ENCODE measurements at places on chromosomes 11 and 22. TPM values are rescaled to one million over a fixed set of nuclear protein-coding genes. Genes with fewer than 3 reads are reported as not detected.
A peak's percentile ranks its signal among the peaks of the same experiment; 100 is the strongest.

Gene SEC14L6
- not detected for total RNA-seq

Gene DDI1
- not detected for total RNA-seq

Gene TMEM223
- total RNA-seq: not detected

Gene SCUBE2
- total RNA-seq: 1.7 TPM

Gene C1QTNF5
- 169 TPM for total RNA-seq

Gene BARX2
- total RNA-seq: not detected

Gene TMEM45B
- 3.6 TPM for total RNA-seq

Gene APOBEC3B
- total RNA-seq: not detected

Gene HOATZ
- not detected for total RNA-seq

Gene DDB1
- 151 TPM for total RNA-seq

Gene OR56A1
- not detected for total RNA-seq

DNA sequence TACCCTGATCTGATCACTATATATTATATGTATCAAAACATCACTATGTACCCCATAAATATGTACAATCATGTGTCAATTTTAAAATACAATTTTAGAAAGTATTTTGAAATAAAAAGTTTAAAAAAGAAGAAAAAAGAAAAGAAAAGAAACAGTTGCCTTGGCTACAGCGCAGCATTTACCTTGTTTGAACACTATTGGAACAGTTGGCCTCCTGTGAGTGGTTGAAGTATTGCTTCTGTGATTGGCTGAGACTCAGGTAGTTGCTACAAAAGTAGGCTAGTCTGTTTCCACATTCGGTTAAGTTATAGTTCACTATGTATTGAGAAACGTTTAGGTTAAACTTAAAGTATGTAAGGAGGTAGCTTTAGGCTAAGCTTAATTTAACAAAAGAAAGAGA is 7.9 kb upstream of the DTX4 start:
- H3K4me1 ChIP-seq: no peaks in the 10 kb centered on the region
- no peaks in the 10 kb centered on the region for H3K36me3 ChIP-seq
- no peak overlapping the region for H3K27ac ChIP-seq
- H3K27me3 ChIP-seq: no peaks in the 10 kb centered on the region

DNA sequence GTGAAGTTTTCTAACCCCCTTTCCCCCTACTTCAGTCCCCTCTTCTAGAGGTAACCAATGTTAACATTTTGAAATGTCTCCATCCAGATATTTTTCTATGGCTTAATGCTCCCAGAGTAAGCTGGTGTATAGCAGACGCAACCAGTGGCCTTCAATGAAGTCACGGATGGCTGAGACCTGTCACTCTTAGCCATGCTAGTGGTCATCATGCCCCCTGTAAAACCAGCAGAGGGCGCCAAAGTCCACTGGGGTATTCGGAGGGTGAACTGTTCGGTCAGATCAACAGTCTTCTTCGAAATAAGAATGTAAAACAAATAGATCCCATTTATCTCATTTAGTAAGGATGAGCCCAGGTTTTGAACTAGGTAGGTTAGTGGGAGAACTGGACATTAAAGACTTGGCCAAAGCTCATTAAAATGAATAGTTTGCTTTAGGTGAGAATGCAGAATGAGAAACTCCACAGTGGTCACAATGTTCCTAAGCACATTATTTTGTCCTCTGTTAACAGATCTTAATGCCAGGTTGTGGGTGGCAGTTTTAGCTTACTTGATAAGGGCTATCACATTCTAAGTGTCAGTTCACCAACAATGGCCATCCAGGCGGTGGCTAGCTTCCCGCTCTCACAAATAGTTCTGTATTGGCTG is 8.6 kb upstream of the MMP8 start:
- peak; percentile 62 for DNase-seq
- H3K4me3 ChIP-seq: no peak overlapping the region
- no peaks in the 10 kb centered on the region for H3K27me3 ChIP-seq
- no peaks in the 10 kb centered on the region for H3K36me3 ChIP-seq
- H3K4me1 ChIP-seq: no peaks in the 10 kb centered on the region
- H3K27ac ChIP-seq: no peak overlapping the region

- H3K4me3 ChIP-seq: no peak overlapping the region
- H3K36me3 ChIP-seq: no peaks in the 10 kb centered on the region
- H3K27me3 ChIP-seq: no peaks in the 10 kb centered on the region
Observed at GRCh38 chr11:131499199-131499598, 128.8 kb downstream of the NTM start.

GRCh38 chr22:25352294-25352680 is 132.8 kb downstream of the CRYBB2 start:
- no peak overlapping the region for H3K4me3 ChIP-seq
- DNase-seq: no peak
- H3K27ac ChIP-seq: no peak overlapping the region
- peaks cover 48% of the 10 kb centered on the region for H3K36me3 ChIP-seq
- no peaks in the 10 kb centered on the region for H3K27me3 ChIP-seq
- H3K4me1 ChIP-seq: no peaks in the 10 kb centered on the region

DNA sequence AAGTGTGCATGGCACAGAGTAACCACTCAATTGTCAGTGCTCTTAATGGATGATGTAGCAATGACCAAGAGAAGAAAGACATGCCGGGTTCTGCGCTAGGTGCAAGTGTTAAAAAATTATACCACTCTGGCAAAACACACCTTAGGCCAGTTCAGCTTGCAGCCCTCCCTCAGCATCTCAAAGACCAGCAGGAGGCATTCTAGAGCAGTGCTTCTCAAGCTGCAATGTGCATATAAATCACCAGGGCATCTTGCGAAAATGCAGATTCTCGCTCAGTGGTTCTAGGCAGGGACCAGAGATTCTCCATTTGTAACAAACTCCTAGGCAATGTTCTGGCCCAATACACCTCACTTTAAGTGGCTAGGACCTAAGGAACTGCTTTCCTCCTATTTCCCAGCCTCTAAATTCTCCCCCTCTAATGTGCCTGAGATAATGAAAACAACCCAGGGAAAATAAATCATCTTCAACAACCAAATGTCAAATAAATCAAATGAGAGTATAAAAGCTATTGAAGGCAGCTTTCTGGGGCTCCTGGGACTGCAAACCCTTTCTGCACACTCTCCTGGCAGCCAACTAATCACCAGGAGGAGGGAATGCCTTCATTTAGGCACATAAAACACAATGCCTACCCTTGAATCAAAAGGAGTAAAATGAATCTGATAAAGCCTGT is 337.2 kb upstream of the API5 start:
- H3K27ac ChIP-seq: no peak overlapping the region
- H3K27me3 ChIP-seq: no peaks in the 10 kb centered on the region
- H3K4me1 ChIP-seq: no peaks in the 10 kb centered on the region
- no peak overlapping the region for H3K4me3 ChIP-seq
- no peak for DNase-seq
- no peaks in the 10 kb centered on the region for H3K36me3 ChIP-seq

DNA sequence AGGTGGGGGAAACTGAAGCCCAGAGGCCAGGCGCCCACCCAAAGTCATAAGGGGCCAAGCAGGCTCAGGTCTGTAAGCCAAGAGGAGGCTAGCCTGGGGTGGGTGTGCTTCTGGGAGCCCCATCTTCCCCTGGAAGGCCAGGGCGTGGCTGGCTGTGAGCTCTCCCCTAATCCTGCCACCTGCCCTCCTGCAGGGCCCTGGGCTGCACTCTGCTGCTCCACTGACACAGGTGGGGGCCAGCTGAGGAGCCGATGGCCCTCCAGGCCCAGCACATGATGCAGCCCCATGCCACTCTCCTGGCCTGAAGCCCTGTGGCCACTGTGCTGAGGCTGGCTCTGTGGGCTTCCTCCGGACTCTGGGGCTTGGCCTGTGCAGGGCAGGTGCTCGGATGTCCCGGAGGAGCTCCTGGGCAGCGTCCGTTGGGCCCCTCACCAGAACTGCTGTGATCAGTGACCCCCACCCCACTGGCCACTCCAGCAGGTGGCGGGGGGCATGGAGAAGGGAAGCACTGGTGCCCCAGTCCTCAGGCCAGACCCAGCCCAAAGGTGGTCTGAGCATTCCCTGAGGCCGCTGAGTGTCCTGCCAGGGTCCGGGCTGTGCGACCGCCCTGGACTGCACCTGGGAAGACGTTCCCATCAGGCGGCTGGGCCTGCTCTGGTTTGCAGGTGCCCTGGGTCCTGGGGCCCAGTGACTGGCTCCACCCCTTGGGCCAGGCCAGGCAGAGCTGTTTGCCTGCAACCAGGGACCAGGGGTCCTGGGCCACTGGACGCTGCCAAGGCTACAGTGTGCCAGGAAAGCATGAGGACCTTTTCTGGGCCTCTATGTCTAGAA is 8.5 kb downstream of the PIM3 start:
- peaks cover 82% of the 10 kb centered on the region for H3K4me1 ChIP-seq
- peaks cover 17% of the 10 kb centered on the region for H3K36me3 ChIP-seq
- peak overlapping the region; percentile 97 for H3K27ac ChIP-seq
- DNase-seq: peak; percentile 23
- H3K27me3 ChIP-seq: no peaks in the 10 kb centered on the region

- H3K36me3 ChIP-seq: no peaks in the 10 kb centered on the region
- peaks cover 13% of the 10 kb centered on the region for H3K4me1 ChIP-seq
- no peak for DNase-seq
Observed at GRCh38 chr11:92329646-92330045, 105.0 kb downstream of the FAT3 start.

- peaks cover 9% of the 10 kb centered on the region for H3K4me1 ChIP-seq
- peaks cover 4% of the 10 kb centered on the region for H3K36me3 ChIP-seq
- DNase-seq: peak; percentile 30
- peak within 1 kb of the TSS; percentile 81 for H3K27ac ChIP-seq
Observed at GRCh38 chr11:85685820-85686459, at the start of gene CCDC89. Gene CCDC89, minus strand, starts transcription at chr11:85686195. Its CDS starts 65 bp downstream, at chr11:85686130.

- H3K27me3 ChIP-seq: no peaks in the 10 kb centered on the region
- H3K4me1 ChIP-seq: peaks cover 9% of the 10 kb centered on the region
- no peak overlapping the region for H3K4me3 ChIP-seq
- peaks cover 40% of the 10 kb centered on the region for H3K36me3 ChIP-seq
- no peak overlapping the region for H3K27ac ChIP-seq
- DNase-seq: peak; percentile 21
Observed at GRCh38 chr11:16778876-16779275, 40.4 kb downstream of the C11orf58 start.

- peaks cover 19% of the 10 kb centered on the region for H3K4me1 ChIP-seq
- no peak overlapping the region for H3K4me3 ChIP-seq
- H3K27ac ChIP-seq: no peak overlapping the region
- no peaks in the 10 kb centered on the region for H3K27me3 ChIP-seq
- no peaks in the 10 kb centered on the region for H3K36me3 ChIP-seq
- DNase-seq: no peak
Observed at GRCh38 chr11:35115688-35116030, 23.3 kb upstream of the CD44 start.

GRCh38 chr11:74819400-74819799 is 70.8 kb downstream of the RNF169 start:
- H3K27me3 ChIP-seq: no peaks in the 10 kb centered on the region
- no peak overlapping the region for H3K4me3 ChIP-seq
- no peak for DNase-seq
- peaks cover 8% of the 10 kb centered on the region for H3K4me1 ChIP-seq
- H3K36me3 ChIP-seq: no peaks in the 10 kb centered on the region

DNA sequence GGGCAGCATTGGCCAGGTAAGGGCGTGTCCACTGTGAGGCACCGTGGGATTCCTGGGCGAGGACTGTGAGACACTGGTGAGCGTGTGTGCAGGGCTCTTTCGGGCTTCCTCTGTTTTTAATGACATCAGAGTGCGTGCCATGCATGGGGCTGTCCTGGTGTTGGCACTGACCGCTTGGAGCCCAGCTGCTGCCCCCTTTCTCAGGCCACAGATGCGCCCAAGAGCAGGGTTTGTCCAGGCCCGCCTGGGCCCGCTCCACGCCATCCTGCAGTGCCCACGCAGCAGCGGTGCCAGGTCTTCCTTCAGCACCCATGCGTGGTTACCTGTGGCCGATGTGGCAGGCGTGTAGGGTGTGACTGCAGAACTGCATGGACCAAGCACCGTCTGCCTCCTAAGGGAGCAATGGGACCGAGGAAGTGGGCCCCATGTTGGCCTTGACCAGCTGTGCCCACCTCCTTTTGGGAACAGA is 72.3 kb upstream of the SEPTIN5 start:
- H3K36me3 ChIP-seq: no peaks in the 10 kb centered on the region
- no peaks in the 10 kb centered on the region for H3K4me1 ChIP-seq
- DNase-seq: no peak
- H3K27me3 ChIP-seq: no peaks in the 10 kb centered on the region

DNA sequence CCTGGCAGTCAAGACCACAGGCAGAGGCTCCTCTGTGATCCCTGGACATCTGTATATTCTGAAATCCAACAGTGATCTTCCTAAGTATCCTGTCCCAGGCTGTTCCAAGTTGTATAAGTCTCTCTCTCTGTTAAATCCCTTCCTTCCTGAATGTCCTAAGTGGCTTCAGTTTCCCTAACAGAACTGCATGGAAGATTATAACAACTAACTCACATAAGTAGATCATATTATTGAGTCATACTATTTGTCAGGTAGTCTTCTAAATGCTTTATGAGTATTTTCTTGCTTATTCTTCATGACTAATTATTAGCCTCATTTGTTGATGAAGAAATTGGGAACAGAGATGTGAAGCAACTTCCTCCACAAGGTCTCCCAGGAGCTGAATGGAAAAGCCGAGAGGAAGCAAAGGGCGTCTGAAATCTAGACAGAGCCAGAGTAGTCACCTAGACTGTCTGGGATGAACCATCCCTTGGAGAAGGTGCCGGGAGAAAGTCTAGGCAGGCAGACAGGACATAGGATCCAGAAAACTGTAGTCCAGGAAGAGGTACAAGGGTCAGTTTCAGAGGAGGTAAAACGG is 93.2 kb upstream of the FAT3 start:
- H3K27me3 ChIP-seq: no peaks in the 10 kb centered on the region
- no peak for DNase-seq
- H3K27ac ChIP-seq: no peak overlapping the region

GRCh38 chr11:76243193-76243956 is 37.1 kb upstream of the WNT11 start:
- no peak for DNase-seq
- H3K27me3 ChIP-seq: peaks cover 23% of the 10 kb centered on the region
- H3K27ac ChIP-seq: no peak overlapping the region
- H3K4me1 ChIP-seq: no peaks in the 10 kb centered on the region
- no peaks in the 10 kb centered on the region for H3K36me3 ChIP-seq
- H3K4me3 ChIP-seq: no peak overlapping the region

GRCh38 chr22:49617264-49617663 is 210.4 kb downstream of the BRD1 start:
- no peaks in the 10 kb centered on the region for H3K4me1 ChIP-seq
- H3K36me3 ChIP-seq: no peaks in the 10 kb centered on the region
- H3K27ac ChIP-seq: no peak overlapping the region
- H3K27me3 ChIP-seq: no peaks in the 10 kb centered on the region
- H3K4me3 ChIP-seq: no peak overlapping the region
- DNase-seq: no peak

DNA sequence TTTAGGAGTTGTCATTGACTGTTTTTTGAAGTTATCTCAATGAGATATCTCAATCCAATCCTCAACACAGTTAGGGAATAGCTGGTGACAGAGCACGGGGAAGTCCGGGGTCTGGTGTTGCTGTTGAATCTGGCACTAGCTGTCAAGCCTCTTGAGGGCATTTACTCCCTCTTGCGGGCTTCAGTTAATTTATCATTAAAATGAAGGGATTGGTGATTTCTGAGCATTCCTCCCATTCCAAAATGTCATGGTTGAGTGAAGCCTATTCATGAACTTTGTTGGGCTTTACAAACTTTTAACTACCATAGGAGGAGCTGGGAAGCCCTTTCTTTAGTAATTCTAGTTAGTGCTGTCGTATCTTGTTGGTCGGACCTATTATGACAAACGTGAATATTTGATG is 40.2 kb downstream of the UVRAG start:
- no peaks in the 10 kb centered on the region for H3K36me3 ChIP-seq
- peaks cover 39% of the 10 kb centered on the region for H3K4me1 ChIP-seq
- no peak overlapping the region for H3K27ac ChIP-seq
- no peaks in the 10 kb centered on the region for H3K27me3 ChIP-seq

- DNase-seq: no peak
- H3K36me3 ChIP-seq: no peaks in the 10 kb centered on the region
- H3K27me3 ChIP-seq: no peaks in the 10 kb centered on the region
Observed at GRCh38 chr22:49564054-49564453, 263.6 kb downstream of the BRD1 start.

- DNase-seq: peak; percentile 49
- peak overlapping the region; percentile 91 for H3K27ac ChIP-seq
- H3K27me3 ChIP-seq: peaks cover 15% of the 10 kb centered on the region
- no peaks in the 10 kb centered on the region for H3K36me3 ChIP-seq
- peaks cover 63% of the 10 kb centered on the region for H3K4me1 ChIP-seq
Observed at GRCh38 chr11:10305262-10305963, 540 bp downstream of the ADM start.

Measured in stomach (tissue), 19 donors.